Hepatic stellate cell (primary cell): ENCODE measurements at places on chromosomes 7 and 10.

DNA sequence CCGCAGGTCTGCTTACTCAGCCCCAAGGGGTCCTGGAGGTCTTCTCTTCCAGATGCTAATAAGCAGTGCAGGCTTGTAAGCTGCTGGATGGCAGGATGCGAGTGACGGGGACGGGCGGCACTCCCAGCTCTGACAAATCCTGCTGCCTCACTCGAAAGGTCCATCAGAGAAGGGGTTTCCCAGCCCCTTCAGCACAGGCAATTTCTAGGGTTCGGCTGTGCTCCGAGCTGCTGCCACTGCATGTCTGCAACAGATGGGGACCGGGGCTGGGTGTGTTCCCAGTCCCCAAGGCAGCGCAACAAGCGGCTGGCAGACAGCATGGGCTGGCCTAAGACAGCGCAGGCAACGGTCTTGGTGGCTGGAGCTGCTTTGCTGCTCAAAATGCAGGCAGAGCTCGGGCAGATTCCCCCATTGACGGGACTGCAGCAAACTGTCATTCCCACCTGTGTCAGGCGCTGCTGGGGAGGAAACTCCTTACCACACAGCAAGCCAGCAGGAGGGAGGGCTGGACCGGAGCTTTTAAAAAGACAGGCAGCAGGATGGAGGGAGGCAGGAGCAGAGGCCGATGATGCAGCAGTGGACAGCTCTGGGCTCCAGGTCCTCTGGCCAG is 62.4 kb downstream of the PRKAG2 start:
- DNase-seq = no peak

- no peak for DNase-seq
Measured at GRCh38 chr7:71267734-71268469, 136.0 kb downstream of the GALNT17 start.

DNA sequence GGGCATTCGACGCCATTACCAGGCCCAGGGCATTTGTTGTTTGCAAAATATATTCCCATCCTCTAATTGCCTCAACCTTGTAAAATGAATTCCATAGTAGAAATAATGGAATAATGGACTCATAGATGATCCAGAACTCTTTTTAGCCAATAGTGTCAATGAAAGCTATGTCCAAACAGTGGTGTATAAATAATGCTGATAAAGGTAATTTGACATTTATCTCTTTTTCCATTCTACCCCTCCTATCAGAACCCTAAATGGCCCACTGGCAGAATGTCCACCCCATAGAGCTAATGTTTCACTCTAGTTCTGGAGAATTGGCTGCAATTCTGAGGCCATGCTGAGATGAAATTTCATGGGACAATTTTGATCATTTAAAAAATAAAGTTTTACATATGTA is 76.4 kb upstream of the DLX6 start:
- DNase-seq = no peak

GRCh38 chr10:91787810-91788209 is 10.4 kb upstream of the TNKS2 start:
- DNase-seq = no peak

GRCh38 chr7:113199136-113199535 is 80.8 kb upstream of the SMIM30 start:
- no peak for DNase-seq

DNA sequence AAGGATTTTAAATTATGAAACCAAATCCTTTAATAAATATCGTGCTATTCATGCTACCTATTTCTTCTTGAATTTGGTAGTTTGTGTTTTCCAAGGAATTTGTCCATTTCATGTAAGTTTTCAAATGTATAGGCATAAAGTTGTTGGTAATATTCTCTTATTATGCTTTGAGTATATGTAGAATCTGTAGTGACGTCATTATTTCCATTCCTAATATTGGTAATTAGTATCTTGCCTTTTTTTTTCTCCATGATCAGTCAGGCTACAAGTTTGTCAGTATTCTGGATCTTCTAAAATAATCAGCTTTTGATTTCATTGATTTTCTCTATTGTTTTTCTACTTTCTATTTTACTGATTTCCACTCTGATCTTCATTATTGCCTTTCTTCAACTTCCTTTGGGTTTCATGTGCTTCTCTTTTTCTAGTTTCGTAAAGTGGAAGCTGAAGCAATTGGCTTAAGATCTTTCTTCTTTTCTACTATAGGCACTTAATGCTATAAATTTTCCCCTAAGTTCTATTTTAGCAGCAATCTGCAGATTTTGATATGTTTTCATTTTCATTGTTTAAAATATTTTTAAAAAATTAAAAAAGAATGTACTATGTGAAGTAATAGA is 156.5 kb upstream of the HDAC9 start:
- no peak for DNase-seq

DNA sequence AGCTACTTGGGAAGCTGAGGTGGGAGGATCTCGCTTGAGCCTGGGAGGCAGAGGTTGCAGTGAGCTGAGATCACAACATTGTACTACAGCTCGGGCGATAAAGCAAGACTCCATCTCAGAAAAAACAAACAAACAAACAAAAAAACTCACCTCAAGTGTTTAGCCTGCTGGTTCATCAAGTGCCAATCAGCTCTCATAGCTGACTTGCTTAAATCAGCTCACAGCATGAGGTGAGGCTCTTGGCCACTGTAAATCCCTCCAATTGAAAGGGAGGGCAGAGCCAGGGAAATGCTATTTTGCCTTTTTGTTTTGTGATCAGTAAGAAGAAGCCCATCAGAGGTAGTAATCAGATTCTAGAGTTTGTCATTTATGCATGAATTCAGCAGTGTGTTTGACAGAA is 112.3 kb downstream of the RAB11FIP2 start:
- no peak for DNase-seq

- DNase-seq = no peak
Measured at GRCh38 chr7:112149734-112150133, 56.5 kb downstream of the DOCK4 start.

DNA sequence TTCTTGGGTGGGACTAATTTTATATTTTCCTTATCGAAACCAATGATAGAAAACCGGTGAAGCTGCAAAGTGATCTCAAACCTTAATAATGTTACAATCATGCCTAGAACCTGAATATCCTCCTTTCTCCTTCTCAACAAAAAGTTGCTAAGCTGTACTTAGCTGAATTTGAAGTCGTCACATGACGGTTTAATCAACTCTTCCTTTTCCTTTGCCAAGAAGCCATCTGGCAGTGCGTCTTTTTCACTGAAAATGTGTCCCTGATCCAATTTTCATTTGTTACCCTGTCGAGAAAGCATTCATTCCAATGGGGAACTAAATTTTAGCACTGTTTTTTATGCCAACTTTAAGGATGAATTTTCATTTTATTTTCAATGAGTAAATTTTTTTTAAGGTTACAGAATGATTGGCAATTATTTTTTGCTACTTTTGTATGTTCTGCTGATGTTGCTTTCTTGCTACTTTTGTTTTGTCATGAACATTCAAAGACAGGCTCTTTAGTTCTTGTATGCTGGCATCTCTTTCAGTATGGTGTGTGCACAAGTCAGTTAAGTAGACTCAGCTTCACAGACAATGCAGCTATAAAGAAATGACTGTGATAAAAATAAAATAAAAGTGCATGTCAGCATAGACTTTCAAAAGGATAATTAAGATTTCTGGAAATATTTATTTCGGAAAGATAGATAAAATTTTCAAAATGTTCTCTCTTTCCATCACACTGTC is 980.0 kb downstream of the DNAJB9 start:
- DNase-seq = no peak

- no peak for DNase-seq
Measured at GRCh38 chr10:34152434-34152833, 662.7 kb downstream of the PARD3 start.

GRCh38 chr10:7956508-7956907 is 98.0 kb upstream of the GATA3 start:
- DNase-seq = peak; percentile 55

DNA sequence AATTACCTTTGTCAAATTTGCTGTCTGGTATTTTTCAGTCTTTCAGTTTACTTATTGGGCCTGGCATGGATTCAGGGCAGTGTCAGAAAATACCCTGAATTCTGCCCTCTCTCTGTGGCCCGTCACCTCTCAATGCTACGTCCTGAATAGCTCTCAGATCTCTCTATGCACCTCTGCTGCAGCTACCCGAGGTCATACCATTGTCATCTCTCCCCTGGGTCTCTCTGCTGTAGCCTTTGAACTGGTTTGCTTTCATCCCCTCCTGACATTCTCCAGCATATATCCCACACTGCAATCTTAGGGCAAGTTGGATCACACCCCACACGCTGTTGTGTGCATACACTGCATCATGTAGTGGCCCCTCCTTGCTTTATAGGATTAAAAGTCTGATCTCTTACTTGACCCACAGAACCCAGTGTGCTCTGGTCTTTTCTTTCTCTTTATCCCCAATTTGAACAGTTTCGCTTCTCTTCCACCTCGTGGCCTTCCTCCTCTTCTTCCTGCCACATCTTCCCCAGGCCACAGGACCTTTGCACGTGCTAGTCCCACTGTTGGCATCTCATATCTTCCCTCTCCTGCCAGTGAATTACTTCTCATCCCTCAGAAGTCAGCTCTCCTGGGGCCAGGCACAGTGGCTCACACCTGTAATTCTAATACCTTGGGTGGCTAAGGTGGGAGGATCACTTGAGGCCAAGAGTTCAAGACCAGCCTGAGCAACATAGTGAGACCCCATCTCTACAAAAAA is 372.9 kb downstream of the GALNT17 start:
- no peak for DNase-seq

DNA sequence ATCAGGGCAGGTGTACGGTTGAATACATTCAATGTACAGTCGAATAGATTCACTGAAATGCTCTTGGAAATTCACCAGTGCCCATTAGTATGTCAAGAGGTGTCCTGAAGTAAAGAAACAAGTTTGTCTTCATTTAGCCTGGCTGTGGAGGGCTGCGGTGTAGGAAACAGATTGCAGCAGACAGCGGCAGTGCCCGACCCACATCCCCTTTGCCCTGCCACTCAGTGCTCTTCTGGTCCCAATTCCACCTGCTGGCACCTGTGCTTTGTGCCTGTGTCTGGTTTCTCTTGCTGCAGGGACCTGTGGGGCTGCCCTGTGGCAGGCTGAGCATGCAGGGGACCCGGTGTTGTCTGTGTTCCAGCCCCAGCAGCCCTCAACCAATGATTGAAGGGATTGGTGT is 183.7 kb downstream of the RPS24 start:
- no peak for DNase-seq

DNA sequence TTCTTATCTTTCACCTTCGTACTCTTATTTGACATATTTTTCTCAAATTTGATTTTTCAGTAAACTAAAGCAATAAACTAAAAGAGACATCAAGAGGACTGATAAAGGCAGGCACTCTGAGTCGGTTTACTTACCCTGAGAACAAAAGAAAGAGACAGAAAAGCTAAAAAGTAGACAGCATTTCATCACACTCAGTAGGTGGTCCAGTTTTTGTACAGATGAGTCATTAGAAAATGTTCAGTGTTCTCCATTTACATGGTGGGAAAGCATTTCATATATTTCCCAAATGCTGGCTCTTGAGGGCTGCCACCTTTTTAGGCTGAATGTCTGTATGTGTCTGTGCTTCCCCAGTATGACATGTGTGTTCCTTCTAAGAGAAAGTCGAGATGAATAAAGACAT is 52.7 kb downstream of the NHLRC2 start:
- no peak for DNase-seq

DNA sequence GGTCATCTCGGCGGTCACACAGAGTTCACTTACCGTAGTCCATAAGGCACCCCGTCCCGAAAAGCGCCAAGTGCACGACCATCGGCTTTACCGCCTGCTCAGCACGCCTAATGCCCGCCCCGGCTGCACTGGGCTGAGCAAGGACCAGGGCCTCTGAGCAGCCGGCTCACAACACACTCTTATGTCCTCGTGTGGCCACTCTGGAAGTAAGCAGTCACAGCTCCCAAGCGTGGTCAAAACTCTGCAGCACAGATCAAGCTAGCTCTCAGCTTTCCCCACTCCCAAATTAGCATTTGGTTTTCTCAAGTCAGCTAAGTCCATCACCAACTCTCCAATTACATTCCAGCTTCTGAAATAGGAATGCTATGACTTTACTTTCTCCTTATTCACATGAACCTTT is 57.7 kb downstream of the MAD1L1 start:
- DNase-seq = peak; percentile 70

GRCh38 chr10:125844751-125845221 is 21.4 kb downstream of the BCCIP start:
- DNase-seq = no peak

DNA sequence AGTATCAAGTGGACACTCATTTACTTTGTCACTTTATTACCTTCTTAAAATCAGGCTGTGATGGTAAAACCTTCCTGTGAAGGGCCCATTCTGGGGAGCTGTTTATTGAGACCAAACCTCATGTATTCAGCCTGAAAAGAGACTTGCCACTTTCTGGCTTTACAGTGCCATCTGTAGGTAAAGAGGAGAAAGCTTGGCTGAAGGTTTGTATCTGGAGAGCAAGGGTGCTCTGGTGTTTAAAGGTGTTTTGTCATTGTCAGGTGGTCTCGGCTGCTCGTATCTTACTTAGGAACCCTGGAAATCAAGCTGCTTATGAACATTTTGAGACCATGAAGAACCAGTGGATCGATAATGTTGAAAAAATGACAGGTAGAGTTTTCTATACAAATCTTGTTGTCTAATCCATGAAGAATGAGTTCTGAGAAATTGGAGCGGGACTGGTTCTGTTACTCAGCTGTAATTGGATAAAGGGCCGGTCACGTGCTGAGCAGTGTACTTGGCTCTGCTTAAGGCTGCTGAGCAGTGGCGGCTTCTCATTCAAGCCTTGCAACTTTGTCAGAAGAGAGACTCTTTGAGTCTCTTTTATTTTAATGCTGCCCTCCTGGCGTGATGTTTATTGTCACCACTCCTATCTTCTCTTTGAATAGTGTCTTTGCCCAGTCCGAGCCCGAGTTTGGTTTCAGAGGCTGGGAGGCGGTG is 46.9 kb downstream of the AP3M1 start:
- peak; percentile 26 for DNase-seq

DNA sequence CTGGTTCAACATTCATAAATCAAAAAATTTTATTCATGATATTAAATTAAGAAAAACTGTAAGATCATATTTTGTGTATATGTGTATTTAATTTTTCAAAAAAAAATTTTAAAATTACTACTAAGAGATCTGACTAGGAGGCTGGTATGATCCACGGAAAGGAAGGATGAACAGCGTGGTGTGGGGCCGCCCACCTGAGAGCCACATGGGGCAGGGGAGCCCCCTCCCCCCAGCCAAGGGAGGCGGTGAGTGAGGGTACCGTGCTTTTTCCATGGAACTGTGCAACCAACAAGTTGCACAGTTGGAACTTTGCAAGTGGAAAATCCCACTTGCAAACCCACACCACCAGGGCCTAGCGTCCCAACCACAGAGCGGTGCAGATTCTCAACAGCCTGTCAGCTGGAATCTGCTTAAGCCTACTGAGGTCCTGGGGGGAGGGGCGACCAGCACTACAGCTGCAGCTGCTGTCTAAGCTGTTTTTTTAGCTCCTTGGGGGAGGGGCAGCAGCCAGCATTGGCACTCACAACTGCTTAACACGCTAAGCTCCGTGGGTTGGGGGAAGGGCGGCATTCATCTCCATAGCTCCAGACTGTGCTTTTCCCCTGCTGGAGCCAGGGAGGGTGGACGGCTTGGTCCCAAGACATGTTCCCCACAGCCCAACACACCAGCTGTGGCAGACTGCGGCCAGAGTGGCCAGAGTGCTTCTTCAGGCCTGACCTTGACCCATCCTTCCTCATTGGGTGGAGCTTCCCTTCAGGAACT is 94.2 kb upstream of the IGFBP3 start:
- DNase-seq = no peak

GRCh38 chr10:26679588-26679987 is 17.9 kb upstream of the PDSS1 start:
- DNase-seq = no peak
